ENCODE measurements at places on chromosomes 4 and X.

GRCh38 chr4:41184009-41184408, 30.3 kb downstream of the APBB2 start:
- no peak for DNase-seq

GRCh38 chr4:97185233-97185632, 958.0 kb downstream of the STPG2 start:
- DNase-seq = no peak

GRCh38 chr4:142558851-142559250, 287.2 kb downstream of the INPP4B start:
- no peak for DNase-seq

DNA sequence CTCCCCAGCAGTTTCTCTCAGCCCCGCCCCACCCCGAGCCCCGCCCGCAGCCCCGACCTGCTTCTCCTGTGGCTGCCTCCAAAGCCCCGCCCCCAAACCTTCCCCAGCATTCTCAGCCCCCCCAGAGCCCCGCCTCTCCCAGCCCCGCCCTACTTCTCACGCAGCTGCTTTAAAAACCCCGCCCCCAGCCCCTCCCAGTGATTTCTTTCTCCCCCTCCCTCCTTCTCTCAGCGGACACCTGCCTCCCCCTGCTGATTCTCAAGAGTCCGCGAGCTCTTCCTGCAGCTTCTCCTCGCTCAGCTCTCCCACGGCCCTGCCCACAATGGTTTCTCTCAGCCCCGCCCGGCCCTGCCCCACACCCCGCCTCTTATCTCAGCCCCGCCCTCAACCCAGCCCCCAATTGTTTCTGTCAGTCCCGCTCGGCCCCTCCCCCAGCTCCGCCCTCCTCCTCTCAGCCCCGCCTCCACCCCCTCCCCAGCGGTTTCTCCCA, 636 bp upstream of the EOLA1 start:
- peak; percentile 4 for DNase-seq

GRCh38 chrX:40149286-40150175, 51.8 kb upstream of the BCOR start:
- DNase-seq = no peak

GRCh38 chr4:825971-826330, at the start of gene CPLX1:
TSS of gene CPLX1 (minus strand) at chr4:826129. CDS start at chr4:824522, 1,607 bp downstream.
- no peak for DNase-seq

- no peak for DNase-seq
Measured at GRCh38 chr4:9949573-9949972, 71.7 kb downstream of the SLC2A9 start.

GRCh38 chr4:124904723-124905388, 192.3 kb upstream of the ANKRD50 start:
- DNase-seq = no peak

GRCh38 chr4:179678093-179678814, 2236.0 kb upstream of the AGA start:
- no peak for DNase-seq

DNA sequence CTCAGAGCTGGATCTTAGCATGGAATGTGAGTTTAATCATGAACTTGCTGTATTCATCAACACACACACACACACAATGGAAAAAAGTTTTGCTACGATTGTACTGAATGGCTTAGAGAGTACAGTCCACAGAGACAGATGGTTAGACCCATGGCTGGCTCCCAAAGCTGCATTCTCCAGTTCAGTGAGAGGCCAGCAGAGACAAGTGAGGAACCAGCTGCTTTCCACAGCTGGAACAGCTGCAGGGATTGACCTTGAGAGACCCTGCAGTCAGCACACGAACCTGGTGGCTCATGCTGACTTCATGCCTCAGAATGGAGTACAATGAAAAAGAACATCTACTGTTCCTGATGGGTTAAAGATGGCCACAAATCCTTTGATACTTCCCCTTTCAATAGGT, 94.5 kb downstream of the DHX15 start:
- DNase-seq = no peak

GRCh38 chr4:15712214-15712613, 9.3 kb downstream of the BST1 start:
- DNase-seq = no peak

DNA sequence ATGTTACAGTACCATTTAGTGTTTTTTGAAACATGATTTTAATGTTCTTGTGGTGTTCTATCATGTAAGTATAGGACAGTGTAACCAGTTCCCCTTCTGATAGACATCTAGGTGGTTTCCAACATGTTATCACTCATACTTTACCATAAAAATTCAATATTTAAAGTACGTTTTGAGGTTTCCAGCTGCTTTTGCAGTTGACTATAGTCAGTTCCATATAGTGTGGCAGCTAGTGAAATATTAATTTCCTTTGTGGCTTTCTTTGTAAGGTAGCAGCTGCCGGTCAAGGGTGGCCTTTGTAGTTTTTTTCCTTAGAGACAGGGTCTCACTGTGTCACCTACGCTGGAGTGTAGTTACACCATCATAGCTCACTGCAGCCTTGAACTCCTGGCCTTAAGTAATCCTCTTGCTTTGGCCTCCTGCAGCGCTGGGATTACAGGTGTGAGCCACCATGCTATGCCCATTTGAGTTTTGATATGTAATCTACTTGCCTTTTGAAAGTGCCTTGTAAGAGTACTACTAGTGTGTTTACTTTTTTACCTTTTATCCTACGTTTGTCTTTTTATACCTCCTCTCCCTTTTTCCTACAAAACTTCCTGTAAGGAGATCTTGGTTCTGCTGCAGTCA, 63.0 kb downstream of the ARHGAP10 start:
- no peak for DNase-seq

DNA sequence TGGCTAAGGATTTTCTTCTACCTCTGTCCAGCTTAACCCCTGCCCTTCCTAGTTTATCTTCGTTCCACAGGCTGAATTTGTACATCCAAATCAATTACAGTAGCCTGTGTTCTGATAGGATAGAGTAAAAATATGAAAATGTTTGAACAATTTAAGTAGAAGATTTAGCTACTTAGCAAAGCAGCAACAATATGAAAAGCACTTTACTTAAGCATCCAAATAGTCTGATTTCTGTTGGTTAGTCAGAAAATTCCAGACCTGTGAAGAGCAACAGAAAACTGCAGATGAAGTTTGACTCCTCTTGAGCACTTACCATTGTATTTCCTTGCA, 2.0 kb downstream of the ARSJ start:
- no peak for DNase-seq

DNA sequence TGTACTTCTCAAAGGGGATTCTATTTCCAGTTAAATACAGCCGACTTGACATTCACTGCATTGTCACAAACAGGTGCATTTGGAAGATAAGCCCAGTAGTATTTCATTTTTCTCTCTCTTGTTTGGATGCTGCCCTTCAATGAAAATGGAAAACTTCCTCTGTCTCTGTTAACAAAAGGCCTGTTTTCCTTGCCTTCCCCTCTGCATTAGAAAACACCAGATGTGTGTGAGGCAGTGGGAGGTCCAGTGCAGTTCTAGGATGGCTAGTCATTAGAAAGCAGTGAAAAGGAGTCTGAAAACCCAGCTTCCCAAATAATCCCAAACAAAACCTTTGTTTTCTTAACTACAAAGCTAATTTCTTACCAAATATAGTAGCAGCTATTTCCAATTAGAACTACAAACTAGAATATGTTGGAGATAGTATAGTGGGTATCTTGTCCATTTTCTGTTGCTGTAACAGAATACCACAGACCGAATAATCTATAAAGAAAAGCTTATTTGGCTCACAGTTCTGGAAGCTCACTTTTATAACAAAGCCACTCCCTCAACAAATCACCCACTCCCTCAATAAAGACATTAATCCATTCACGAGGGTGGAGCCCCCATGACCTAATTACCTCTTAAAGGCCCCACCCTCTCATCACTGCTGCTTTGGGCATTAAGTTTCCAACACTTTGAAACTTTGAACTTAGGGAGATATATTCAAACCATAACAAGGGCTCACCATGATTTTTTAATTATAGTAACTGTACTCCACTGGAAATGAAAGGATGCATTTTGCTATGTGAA, 452.1 kb upstream of the RPS6KA3 start:
- DNase-seq = no peak

DNA sequence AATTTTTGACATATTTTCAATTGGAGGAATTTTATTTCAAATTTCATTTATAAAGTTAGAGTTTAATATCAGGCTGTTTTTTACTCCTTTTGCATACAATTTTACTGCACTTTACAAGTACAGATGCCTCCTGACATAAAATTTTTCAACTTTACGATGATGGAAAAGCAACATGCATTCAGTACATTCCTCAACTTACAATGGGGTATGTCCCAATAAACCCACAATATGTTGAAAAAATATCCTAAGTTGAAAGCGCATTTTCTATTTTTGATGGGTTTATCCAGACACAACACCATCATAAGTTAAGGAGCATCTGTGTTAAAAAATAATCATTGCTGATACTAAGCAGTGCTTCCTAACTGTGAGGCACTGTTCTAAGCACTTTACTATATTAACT, 4.3 kb downstream of the KLHL5 start:
- DNase-seq = no peak

DNA sequence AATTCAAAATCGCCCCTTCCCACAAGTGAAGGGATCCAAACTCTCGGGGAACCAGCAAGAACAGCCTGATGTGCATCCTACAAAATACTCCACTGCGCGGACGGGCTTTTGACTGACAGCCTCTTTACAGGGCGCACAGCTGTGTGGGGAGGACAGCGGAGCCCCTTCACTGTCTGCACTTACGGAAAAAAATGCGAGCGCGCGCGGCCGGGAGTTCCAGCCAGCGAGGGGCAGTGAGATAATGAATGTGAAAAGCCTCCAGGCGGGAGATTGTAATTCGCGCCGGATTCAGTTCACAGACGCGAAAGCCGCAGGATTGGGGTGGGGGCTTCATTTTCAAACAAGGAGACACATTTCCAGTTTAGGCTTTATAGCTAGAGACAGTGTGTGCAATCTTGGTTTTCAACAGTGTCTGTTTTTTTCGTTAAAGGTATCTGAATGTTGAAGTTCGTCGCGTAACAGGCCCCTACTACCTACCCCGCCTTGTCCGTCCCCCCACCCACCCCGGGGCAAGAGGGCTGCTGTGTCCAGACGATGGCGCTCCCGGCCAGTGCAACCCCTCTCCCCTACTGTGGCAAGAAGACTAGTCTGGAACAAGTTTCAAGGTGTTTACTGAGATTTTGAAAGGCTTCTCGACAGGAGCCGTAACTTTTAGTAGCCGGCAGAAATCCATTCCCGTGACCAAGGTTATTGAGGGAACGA, 1.7 kb upstream of the GPR50 start:
- no peak for DNase-seq

DNA sequence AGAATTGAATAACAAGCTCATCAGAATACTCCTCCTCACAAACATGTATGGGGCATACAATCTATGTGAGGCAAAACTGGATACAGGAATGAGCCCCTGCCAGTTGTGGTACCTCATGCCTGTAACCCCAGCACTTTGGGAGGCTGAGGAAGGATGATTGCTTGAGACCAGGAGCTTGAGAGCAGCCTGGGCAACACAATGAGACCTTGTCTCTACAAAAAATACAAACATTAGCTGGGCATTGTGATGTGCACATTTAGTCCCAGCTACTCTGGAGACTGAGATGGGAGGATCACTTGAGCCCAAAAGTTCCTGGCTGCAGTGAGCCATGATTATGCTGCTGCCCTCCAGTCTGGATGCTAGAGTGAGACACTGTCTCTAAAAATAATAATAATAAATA, 611.0 kb downstream of the NLGN4X start:
- DNase-seq = no peak

GRCh38 chrX:66015152-66015831, 24.6 kb downstream of the VSIG4 start:
- DNase-seq = no peak

All from cortex of kidney (tissue), 1 donor.